ENCODE measurements at places on chromosomes 7 and 10.
A peak's percentile ranks its signal among the peaks of the same experiment; 100 is the strongest.

DNA sequence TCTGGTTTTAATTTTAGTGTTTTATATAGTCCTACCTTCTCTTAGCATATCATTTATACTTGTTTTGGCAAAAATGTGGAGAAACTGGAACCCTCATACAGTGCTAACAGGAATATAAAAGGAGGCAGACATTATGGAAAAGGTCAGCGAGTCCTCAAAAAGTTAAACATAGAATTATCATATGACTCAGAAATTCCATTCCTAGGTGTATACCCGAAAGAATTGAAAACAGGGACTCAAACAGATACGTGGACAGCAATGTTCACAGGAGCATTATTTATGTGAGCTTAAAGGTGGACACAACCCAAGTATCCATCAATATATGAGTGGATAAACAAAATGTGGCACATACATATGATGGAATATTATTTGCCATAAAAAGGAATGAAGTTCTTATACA is 51.5 kb downstream of the VAX1 start:
- DNase-seq, result no peak

DNA sequence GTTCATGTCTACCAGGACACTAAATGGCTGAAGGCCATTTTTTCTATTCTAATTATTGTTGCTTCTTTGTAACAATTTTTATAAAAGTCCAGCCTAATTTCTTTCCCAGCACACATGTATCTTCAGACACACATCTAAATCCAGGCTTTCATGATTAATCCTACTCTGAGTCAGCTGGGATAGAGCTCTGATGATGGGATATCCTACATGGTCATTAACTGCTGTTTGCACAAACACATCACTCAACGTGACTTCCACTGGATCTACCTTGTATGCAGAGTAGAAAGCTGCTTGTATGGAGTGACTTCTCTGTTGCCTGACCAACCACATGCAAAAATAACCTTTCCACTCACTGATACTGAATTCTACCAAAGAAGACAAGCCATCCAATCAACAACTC is 260.9 kb downstream of the AHR start:
- DNase-seq, result no peak

GRCh38 chr10:639751-640672 is 49.5 kb downstream of the DIP2C start:
- DNase-seq, result no peak

DNA sequence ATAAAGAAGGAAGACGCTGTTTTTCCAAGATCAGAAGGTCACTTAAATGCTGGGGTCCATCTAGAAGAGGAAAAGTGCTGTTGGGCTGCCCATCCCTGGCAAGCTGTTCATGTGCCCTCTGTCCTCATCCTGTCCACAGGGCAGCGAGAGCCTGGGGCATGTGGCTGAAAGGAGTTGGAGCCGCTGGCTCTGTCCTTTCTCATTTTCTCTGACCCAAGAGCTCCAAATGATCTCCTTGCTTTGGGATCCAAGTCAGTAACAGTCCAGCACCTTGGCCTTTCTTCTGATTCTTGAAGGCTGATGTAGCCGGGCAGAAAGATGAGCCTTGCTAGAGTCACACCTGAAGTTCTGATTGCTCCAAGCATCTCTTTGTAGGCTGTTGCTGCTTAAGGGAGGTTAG is 44.4 kb downstream of the SPDYE5 start:
- no peak for DNase-seq

DNA sequence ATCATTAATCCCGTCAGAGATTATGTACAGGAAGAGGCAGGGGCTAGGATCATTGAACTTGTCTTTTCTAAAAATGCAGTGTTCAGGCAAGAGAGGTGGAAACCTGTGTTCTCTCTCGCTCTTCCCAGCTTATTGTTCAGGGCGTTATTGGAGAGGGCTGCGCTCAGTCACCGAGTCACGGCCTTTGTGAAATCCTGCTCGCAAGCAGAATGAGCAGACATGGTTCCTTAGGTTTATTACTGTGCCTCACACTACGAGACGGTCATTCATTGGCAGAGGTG is 631 bp upstream of the PRKRIP1 start:
- no peak for DNase-seq

DNA sequence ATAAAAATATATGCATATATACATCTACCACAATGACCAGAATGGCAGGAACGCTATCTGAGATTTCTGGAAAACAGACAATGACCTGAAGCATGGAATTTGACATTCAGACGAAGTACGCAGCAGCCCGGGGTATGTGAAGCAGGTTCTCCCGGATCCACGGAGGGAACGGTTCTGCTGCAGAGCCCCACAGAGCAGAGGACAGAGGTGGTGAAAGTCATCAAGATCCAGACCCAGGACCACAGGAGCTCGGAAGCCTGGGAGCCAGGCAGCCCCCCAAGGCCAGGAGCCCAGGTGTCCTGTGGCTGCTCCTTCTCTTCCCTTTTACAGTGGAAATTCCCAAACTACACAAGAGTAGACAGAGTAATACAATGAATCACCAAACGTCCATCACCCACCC is 42.1 kb upstream of the DNAAF5 start:
- DNase-seq, result no peak

DNA sequence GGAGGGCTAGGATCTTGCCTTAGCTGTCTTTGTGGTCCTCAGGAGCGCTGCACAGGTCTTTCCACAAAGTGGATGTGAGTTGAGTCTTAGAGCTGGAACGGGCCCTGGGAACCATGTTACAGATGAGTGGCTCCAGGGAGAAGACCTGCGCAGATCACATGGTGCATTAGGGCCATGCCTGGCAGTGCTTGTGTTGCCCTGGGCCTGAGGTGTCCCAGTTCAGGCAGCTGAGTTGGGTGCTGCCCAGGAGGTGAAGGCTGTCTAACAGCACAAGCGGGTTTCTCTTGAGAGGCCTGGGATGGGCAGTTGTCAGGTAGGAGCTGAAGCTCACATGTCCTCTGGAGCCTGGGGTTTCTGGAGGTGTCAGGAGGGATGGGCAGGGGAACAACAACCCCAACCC is 33.7 kb upstream of the ANKRD2 start:
- no peak for DNase-seq

- DNase-seq, result no peak
Observed at GRCh38 chr7:10779465-10780399, 193.9 kb upstream of the PHF14 start.

DNA sequence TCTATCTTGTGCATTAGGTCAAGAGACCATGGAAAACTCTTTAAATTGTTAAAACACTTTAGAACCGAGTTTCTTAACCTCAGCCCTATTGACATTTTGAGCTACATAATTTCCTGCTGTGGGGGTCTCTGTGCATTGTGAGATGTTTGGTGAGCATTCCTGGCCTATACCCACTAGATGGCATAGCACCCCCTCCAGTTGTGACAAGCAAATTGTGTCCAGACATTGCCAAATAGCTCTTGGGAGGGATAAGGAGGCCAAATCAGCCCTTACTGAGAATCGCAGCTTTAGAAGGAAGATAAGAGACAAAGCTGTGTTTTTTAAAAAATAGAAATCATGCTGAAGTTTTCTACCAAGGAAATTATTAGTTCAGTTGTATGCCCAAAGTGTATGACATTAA is 1158.5 kb upstream of the C7orf33 start:
- DNase-seq, result no peak

GRCh38 chr7:20737840-20738448 is 48.7 kb downstream of the SP8 start:
- no peak for DNase-seq

- no peak for DNase-seq
Observed at GRCh38 chr10:100739517-100740368, 5.6 kb upstream of the PAX2 start.

- DNase-seq, result no peak
Observed at GRCh38 chr10:124565565-124566221, 104.1 kb downstream of the LHPP start.

DNA sequence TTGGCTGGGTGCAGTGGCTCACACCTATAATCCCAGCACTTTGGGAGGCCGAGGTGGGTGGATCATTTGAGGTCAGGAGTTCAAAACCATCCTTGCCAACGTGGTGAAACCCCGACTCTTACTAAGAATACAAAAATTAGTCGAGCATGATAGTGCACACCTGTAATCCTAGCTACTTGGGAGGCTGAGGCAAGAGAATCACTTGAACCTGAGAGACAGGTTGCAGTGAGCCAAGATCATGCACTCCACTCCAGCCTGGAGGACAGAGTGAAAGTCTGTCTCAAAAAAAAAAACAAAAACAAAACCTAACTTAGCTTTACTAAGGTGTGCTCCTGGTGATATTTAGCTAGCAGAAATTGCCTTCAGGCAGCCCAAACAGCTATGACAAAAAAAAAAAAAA is 24.3 kb upstream of the VDAC2 start:
- DNase-seq, result peak; percentile 9

DNA sequence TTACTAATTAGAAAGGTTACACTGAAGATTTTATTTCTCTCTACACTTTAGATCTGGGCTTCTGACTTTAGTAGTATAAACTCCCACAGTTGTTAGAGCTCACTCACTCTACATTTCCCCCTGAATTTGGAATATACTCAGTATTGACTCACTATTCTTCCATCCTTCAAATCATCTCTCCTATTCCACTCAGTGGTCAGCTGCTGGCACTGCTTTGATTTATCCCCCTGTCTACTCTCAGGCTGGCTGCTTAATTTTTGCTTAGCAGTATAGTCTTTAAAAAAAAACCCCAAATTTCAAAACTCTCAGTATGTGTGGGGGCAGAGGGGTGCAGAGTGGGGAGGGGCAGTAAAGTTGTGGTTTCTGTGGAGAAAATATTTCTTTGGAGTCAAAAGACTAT is 68.9 kb downstream of the CDK6 start:
- no peak for DNase-seq

GRCh38 chr7:22358820-22359697 is 2.1 kb upstream of the RAPGEF5 start:
- DNase-seq, result no peak

DNA sequence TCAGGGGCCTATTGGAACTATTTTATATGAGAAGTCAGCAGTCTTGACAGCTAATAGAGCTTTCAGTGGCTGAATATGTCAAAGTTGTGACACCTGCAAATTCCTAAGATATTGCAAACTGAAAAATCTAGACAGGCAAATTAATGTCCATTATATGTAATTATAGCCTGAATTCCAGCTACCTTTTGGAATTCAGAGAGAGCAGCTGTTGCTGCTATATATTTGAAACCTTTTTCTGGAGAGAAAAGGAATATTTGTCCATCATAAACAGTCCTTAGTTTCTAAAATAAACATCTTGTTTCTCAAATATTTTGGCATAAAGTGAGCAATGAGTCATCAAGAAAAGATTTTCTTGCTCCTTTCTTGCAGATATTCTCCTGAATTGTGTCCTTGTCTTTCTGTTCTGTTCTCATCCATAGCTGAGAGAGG is 408.9 kb upstream of the SEMA3D start:
- DNase-seq, result no peak

Measured in ureter (tissue), 1 donor.